ENCODE measurements at places on chromosomes 13 and 19. TPM values are rescaled to one million over a fixed set of nuclear protein-coding genes. Genes with fewer than 3 reads are reported as not detected.

- no peak overlapping the region for H3K27ac ChIP-seq
- peaks cover 21% of the 10 kb centered on the region for H3K27me3 ChIP-seq
- H3K4me1 ChIP-seq = peaks cover 16% of the 10 kb centered on the region
- no peaks in the 10 kb centered on the region for H3K36me3 ChIP-seq
- no peak for DNase-seq
Observed at GRCh38 chr13:112891477-112892401, 77.3 kb upstream of the MCF2L start.

DNA sequence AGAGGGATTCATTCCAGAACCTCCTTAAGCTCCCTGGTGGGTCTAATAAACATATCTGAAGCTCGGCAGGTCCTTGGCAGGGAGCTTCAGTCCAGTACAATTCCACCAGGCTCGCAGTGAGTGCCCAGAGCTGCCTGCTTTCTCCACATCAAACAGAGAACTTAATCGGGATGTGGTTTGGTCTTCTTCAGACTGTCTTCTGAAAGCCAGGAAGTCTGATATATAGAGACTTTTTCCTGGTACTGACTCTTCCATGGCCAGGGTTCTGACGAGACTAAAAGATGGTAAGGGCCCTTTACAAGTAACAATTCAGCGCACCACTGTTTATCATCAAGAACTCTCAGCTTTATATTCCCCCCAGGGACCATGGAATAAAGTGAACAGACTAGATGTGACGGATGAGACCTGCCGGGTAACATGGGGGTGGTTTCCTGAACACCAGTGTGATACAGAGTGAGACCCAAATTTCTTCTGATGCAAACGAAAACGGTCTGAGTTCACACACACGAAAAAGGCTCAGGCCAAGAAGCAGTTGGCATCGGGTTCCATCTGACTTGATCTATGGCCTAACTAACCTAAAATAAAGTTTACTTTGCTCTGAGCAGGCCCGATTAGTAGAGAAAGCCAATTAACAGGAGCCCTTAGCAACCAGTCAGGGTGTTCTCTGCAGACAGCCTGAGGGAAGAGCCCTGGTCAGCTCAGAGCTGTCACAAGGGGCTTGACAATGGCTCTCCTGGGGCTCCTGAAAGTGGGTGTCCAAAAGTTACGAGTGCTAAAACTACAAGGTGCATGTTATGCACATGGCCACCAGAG is 29.0 kb downstream of the RANBP3 start:
- H3K27me3 ChIP-seq = no peaks in the 10 kb centered on the region
- DNase-seq = peak; percentile 90
- H3K4me3 ChIP-seq = no peak overlapping the region

- peak overlapping the region; percentile 90 for H3K27ac ChIP-seq
- no peaks in the 10 kb centered on the region for H3K27me3 ChIP-seq
- H3K4me1 ChIP-seq = peaks cover 48% of the 10 kb centered on the region
Observed at GRCh38 chr19:44955505-44956439, 592 bp downstream of the CLPTM1 start.

SPACA4 gene
- total RNA-seq = not detected

DNA sequence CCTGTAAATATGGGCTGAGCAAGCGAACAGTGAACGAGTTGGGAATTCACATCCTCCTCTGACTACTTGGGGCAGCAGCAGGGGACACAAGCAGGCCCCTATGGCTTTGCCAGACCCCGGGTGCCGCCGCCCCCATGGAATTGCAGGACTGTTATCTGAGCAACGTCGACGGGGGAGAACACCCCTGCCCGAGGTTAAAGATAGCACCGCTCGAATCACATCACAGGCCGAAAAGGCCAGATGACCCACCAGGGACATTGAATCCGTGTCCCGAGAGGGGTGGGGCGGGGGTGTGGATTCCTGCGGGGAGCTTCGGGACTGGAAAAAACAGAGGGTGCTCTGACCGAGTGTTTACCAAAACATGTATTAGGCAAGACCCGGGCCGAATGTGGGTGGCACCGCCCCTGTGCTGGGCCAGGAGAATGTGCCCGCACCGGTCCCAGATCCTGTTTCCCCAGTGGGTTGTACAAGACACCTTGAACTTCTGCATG is 9.1 kb downstream of the FEM1A start:
- no peak overlapping the region for H3K27ac ChIP-seq
- no peaks in the 10 kb centered on the region for H3K27me3 ChIP-seq
- no peaks in the 10 kb centered on the region for H3K4me1 ChIP-seq

CHST8 gene
- not detected for total RNA-seq

DNA sequence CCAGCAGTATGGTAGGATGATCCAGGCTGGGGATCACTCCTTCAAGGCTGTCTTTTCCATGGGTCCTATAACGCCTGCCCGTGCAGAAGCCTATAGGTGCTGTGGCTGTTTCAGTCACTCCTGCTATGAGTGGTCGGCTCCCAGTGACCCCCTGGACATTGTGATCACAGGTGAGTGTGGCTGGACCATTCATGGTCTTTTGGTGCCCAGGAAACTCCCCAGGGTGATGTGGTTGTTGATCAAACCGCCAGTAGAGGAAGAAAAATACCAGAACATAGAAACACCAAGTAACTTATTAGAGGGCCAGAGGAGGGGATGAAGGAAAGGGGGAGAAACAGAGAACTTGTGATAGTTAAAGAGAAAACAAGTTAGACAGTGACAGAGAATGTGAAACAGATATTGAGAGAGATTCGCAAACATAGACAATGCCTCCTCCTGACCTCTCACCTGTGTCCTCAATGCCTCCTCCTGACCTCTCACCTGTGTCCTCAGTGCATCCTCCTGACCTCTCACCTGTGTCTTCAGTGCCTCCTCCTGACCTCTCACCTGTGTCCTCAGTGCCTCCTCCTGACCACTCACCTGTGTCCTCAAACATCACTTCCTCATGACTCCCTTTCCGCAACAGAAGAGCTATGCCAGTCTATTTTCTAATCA is 19.4 kb downstream of the LAIR2 start:
- H3K4me3 ChIP-seq = no peak overlapping the region
- H3K27ac ChIP-seq = no peak overlapping the region
- peaks cover 3% of the 10 kb centered on the region for H3K27me3 ChIP-seq

- no peak for DNase-seq
- peaks cover 31% of the 10 kb centered on the region for H3K36me3 ChIP-seq
- no peak overlapping the region for H3K27ac ChIP-seq
Observed at GRCh38 chr19:5086725-5087439, 118.0 kb downstream of the KDM4B start.

FPR2 gene
- not detected for total RNA-seq

DNA sequence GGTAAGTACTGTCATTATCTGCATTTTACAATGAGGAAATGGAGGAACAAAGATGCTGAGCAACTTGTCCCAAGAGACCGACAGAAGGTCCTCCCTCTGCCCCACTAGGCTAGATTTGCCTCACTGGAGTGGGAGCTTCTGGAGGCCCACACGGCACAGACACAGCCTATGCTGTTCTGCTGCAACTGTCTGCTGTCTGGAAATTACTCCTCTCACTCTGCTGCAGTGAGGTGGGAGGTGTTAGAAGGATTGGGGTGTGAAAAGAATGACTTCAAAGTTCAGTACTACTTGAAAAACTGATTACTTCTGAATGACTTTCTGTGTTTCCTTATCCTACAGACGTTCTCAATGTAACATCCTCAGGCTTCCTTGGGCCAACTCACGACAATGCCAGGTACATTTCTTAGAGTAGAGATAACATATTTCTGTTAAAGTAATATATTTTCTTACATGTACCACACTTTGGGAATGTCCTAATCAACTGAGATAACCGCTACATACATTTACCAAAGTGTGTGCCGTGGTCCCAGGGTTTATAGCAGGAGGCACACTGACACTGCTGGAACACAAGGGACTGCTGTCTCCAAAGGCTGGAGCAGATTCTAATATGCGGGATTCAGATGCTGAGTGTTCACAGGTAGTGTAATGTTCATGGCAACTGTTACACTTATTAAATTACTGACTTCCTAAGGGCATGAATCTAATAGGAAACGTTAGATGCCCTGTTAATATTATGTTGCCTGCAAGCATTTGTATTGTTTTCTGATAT is 53.5 kb upstream of the WASF3 start:
- H3K36me3 ChIP-seq = no peaks in the 10 kb centered on the region
- no peaks in the 10 kb centered on the region for H3K27me3 ChIP-seq
- no peak overlapping the region for H3K27ac ChIP-seq
- no peak overlapping the region for H3K4me3 ChIP-seq
- H3K4me1 ChIP-seq = no peaks in the 10 kb centered on the region
- DNase-seq = peak; percentile 13

TRMT1 gene
- total RNA-seq = 25.8 TPM

- H3K27ac ChIP-seq = no peak overlapping the region
- H3K4me1 ChIP-seq = peaks cover 50% of the 10 kb centered on the region
Observed at GRCh38 chr19:2080336-2080988, 15.7 kb downstream of the MOB3A start.

DNA sequence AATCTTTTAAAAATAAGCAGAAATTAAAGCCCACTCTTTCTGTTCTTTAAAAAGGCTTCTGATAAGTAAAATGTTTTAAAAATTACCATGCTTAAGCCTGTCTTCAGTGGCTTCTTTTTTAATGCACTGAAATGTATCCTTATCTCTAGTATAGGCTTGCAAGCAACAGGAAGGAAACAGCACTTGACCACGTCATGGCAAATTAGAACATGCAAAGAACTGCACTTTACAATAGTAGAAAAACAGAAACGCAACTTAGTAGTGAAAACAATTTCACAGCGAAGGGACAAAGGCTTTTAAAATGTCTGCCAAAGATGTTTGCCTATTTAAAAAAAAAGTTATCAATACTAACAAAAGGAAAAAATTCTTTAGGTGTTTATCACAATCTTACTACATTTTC is 36.3 kb downstream of the ELF1 start:
- H3K27ac ChIP-seq = peak overlapping the region; percentile 63
- peaks cover 37% of the 10 kb centered on the region for H3K4me1 ChIP-seq
- no peak for DNase-seq
- no peaks in the 10 kb centered on the region for H3K36me3 ChIP-seq

GRCh38 chr13:100176801-100177400 is 88.0 kb downstream of the PCCA start:
- no peak for DNase-seq
- no peak overlapping the region for H3K4me3 ChIP-seq
- peaks cover 5% of the 10 kb centered on the region for H3K4me1 ChIP-seq
- H3K27me3 ChIP-seq = no peaks in the 10 kb centered on the region

Data from sigmoid colon (tissue), 7 donors.